ENCODE measurements at places on chromosomes 1 and 21.

DNA sequence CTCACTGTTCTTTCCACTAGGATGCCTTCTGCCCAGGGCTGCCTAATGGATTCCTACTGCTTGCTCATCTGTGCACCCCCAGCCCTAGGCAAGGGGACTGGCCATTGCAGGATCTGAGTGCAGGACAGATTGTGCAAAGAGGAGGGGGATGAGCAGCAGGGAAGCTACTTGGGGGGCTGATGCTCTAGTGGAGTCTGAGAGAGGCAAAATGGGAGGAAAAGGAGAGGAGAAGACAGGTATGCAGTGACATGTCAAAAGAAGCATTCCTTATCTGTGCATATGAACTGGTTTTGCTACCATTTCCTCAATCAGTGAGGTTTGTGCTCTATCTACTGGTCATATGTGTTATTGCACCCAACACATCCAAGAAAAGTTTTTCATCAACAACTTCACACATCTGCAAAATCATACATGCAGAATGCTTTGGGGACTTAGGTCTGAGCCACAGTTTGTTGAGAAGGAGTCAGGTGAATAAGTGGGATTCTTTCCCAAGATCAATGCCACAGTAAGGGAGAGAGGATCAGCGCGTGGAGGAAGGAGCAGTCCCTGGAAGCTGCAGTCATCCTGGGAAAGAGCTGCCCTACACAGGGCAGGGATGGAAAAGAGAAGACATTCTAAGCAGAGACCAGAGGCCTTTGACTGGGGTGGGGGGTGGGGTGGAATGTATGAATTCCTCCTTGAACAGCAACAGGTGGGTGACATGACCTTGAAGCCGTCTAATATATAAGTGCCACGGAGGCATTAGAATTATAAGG lies 14.4 kb downstream of the SLC5A9 start:
- DNase-seq, result no peak

- no peak for DNase-seq
Measured at GRCh38 chr1:179831852-179832699, 45.5 kb downstream of the TOR1AIP2 start.

- no peak for DNase-seq
Measured at GRCh38 chr1:36436821-36437220, 13.4 kb downstream of the OSCP1 start.

DNA sequence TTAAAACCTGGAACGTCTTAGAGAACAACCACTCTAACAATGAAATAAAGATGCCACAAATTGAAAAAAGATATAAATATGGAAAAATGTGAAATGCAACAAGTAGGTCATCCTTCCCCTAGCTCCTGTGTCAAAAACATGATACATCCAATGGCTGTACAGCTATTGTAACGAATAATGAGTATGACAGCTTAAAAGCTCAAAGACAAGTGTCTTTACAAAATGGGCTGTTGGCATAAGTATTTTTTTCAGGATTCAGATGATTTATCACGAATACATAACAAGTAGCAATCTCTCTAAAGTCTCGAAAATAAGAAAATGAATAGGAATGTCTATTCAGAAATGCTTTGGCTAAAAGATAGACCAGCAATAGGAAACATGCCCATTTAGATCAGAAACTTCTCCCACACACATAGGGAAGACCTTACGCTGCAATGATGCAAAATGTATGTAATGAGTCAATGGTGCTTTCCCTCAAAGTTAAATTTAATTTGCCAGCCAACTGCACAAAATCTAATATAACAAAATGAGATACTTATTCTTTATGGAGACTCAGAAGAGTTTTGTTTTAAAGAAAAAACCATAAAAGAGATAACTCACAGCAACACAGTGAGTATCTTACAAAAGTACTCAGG lies 8.3 kb downstream of the TGFBR3 start:
- DNase-seq, result peak; percentile 66

All from T-helper 1 cell (primary cell).